Neuronal stem cell (in vitro differentiated cells): ENCODE measurements at places on chromosomes 1 and 21.

GRCh38 chr21:46100426-46100825 lies 2.5 kb downstream of the COL6A2 start:
- no peak overlapping the region for H3K4me3 ChIP-seq
- H3K4me1 ChIP-seq: no peaks in the 10 kb centered on the region
- H3K27me3 ChIP-seq: peaks cover 48% of the 10 kb centered on the region
- H3K36me3 ChIP-seq: no peaks in the 10 kb centered on the region
- DNase-seq: no peak

DNA sequence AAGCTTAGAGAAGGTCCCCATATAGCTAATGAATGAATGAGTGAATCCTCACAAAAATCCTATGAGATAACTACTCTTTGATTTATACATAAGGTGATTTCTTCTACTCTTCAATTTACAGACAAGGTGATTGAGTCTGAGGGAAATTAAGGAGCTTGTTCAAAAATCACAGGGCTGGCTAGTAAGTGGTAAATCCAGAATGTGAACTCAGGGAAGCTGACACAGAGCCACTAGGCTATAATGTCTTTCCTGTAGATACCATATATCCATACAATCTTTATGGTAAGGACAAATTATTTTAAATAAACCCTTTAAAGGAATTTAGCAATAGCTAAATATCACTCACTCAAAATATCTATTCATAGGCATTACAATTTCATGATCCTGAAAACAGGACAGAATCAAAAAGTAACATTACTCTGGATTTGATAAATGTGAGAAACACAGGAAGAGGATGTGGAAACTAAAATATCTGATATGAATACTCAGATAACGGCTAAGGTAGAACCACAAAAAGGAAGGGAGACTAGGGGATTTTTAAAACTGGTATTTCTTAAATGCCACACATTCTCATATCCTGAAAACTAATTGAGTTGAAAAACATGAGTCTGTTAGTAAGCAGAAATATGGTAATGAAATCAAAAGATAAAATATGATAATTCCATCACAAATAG lies 108.2 kb downstream of the NBPF12 start:
- DNase-seq: no peak
- no peaks in the 10 kb centered on the region for H3K4me1 ChIP-seq
- H3K36me3 ChIP-seq: no peaks in the 10 kb centered on the region
- no peak overlapping the region for H3K4me3 ChIP-seq
- peaks cover 2% of the 10 kb centered on the region for H3K27me3 ChIP-seq

DNA sequence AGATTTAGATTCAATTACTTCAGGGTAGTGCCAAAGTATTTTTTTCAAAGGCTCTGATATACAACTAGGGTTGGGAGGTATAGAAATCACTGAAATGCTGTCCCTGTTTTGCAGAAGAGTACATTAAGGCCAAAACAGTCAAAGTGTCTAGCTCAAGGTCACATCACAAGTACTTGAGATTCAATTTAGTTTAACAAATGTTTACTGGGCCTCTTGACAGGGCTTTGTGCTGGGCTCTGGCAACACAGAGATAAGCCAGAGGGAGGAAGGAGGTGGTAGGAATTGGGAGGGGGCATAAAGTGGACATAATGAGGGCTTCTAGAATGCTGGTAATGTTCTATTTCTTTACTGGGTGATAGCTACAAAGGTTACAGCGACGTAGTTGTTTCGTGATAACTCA lies 2.3 kb upstream of the SLC9A1 start:
- DNase-seq: no peak
- H3K27ac ChIP-seq: no peak overlapping the region
- no peaks in the 10 kb centered on the region for H3K27me3 ChIP-seq

DNA sequence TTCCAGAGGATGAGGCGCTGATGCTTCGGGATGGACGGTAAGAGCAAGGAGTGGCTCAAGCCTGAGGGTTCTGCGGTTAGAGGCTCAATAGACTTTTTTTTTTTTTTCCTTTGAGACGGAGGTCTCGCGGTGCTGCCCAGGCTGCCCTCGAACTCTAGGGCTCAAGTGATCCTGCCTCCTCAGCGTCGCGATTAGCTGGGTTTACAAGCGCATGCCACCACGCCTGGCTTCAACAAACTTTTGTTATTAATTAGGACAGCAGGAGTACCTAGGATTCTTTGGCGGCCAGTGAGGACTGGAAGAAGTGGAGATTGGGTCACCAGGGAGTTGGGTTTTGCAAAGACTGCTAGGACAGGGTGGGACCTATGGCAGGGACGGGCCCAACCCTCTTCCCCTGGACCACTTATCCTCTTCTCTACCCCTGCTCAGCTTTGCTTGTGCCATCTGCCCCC lies 587 bp downstream of the SCNM1 start:
- no peak overlapping the region for H3K27ac ChIP-seq
- DNase-seq: no peak
- H3K27me3 ChIP-seq: no peaks in the 10 kb centered on the region
- H3K36me3 ChIP-seq: peaks cover 23% of the 10 kb centered on the region
- peaks cover 9% of the 10 kb centered on the region for H3K4me1 ChIP-seq

- H3K4me1 ChIP-seq: peaks cover 18% of the 10 kb centered on the region
- H3K27ac ChIP-seq: no peak overlapping the region
- H3K36me3 ChIP-seq: peaks cover 2% of the 10 kb centered on the region
- H3K4me3 ChIP-seq: peak overlapping the region; percentile 14
These were observed 2.4 kb downstream of the SH2D5 start for GRCh38 chr1:20729990-20730689.

- H3K36me3 ChIP-seq: peaks cover 16% of the 10 kb centered on the region
- no peaks in the 10 kb centered on the region for H3K27me3 ChIP-seq
These were observed 5.8 kb upstream of the MAGOH start for GRCh38 chr1:53244141-53244540.

DNA sequence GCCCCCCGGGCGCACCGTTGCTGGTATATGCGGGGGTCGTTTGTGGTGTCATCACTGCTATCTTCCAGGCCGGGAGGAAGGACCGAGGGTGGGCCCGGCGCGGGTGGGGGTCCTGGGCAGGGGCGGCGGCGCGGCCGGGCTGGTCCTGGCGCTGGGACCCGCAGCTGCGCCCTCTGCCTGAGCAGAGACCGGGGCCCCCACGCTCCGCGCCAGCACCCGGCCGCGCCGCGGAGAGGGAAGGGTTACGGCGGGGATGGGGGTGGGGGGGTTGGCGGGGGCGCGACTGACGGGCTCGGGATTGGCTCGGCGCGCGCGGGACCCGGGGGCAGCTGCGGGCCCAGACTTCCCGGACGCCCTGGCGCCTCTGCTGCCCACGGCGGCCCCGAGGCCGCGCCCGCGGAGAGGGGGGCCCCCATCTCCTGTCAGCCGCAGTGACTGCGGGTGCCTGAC lies 13.8 kb upstream of the SAMD11 start:
- DNase-seq: no peak
- no peaks in the 10 kb centered on the region for H3K4me1 ChIP-seq
- H3K4me3 ChIP-seq: no peak overlapping the region
- H3K27me3 ChIP-seq: peaks cover 19% of the 10 kb centered on the region
- H3K27ac ChIP-seq: no peak overlapping the region
- peaks cover 11% of the 10 kb centered on the region for H3K36me3 ChIP-seq

DNA sequence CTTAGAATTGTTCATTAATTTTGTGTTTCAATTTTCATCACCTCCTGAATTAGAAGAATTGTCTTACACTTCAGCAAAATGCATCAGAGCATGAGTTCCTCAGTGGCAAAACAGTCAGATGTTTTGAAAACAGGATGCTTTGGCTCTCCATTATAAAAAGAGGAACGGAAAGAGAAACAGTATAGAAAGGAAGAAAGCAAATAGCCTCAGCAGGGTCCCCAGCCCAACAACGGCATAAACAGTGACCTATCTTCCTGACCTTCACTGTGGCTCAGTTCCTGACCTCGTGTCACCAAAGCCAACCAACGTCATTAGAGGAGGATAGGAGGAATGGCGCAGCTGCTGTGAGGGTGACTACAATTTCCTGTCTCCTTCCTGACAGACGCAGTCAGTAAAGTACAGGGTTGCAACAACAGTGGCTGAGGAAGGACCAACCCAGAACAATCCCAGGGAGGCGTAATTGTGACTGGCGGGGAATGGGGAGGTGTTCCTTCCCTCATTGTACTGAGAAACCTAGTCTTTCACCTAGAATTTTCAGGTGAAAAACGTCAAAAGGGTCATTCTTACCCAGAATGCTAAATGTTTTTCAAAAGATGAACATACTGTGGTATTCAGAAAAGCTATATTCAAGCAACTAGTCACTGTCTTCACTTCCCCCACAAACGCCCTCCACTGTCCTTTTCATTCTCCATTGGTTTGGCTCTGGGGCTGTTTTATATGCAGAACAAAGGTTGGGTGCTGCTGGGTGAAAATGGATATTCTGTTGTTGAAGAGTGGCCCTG lies 197.9 kb upstream of the SGIP1 start:
- H3K36me3 ChIP-seq: peaks cover 30% of the 10 kb centered on the region
- H3K4me3 ChIP-seq: peak overlapping the region; percentile 55
- H3K27me3 ChIP-seq: no peaks in the 10 kb centered on the region
- peaks cover 18% of the 10 kb centered on the region for H3K4me1 ChIP-seq

GRCh38 chr1:113918243-113918642 lies 10.9 kb upstream of the HIPK1 start:
- no peak for DNase-seq
- no peak overlapping the region for H3K4me3 ChIP-seq
- H3K27me3 ChIP-seq: no peaks in the 10 kb centered on the region
- peaks cover 4% of the 10 kb centered on the region for H3K4me1 ChIP-seq

- DNase-seq: no peak
- no peaks in the 10 kb centered on the region for H3K27me3 ChIP-seq
- H3K36me3 ChIP-seq: no peaks in the 10 kb centered on the region
- no peak overlapping the region for H3K27ac ChIP-seq
- no peak overlapping the region for H3K4me3 ChIP-seq
These were observed 124.6 kb downstream of the GABPA start for GRCh38 chr21:25859235-25859929.

DNA sequence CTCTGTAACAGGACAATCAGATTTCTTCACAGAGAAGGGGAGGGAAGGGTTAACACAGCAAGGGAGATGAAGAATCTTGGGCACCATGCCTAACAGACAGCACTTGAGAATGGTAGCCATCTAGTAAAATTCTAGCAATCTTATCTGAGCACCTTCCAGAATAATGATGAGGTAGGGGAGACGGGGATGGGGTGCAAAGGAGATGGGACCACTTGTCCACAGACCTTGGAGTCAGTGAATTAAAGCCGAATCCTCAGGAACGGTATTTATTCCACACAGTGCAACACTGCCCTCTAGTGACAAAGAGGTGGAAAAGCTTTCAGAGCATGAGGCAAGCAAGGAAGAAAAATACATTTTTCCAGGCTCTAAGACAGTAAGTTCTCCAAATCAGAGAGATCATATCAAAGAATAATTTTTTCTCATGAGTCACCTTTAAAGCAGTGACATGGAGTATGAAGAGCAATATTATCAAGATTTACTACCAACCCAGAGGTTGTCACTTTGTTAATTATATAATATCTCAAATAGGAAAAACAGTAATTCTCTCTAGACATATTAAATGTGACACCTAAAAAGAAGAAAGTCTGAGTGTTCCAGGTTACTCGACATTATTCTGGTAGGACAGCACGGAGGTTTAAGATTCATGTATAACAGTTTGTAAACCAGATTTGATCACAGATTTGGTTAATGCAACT lies 43.3 kb upstream of the LPAR3 start:
- no peak overlapping the region for H3K27ac ChIP-seq
- no peaks in the 10 kb centered on the region for H3K27me3 ChIP-seq
- H3K4me3 ChIP-seq: no peak overlapping the region
- no peaks in the 10 kb centered on the region for H3K4me1 ChIP-seq

GRCh38 chr1:108961198-108961597 lies 2.1 kb downstream of the CLCC1 start:
- DNase-seq: no peak
- H3K27me3 ChIP-seq: no peaks in the 10 kb centered on the region
- no peaks in the 10 kb centered on the region for H3K4me1 ChIP-seq
- H3K4me3 ChIP-seq: no peak overlapping the region

DNA sequence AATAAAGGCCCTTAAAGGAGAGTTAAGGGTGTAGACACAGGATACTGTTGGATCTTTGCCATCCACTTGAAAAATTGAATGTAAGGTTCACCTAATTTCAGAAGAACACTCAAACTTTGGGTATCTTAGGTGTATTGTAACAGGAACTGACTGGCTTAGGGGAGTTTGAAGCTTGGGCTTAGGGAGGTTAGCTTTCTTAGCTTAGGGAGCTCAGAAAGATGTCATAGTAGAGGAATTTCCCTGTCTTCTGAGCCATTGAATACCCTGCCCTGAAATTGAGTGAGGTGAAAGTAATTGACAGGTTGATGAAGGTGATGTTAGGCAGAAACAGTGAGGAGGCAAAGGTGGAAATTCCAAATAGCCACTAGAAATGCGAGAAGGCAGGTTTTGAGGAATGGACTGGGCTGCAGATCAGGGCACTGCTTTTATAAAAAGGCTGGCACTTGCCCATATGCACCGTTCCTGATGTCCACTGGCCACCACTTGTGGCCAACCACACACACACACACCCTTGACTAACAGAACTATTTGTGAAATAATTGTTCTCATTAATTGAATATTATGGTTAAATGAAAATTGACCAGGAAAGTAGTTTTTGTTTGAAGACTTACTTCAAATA lies 16.5 kb downstream of the BACH1 start:
- DNase-seq: no peak
- H3K4me1 ChIP-seq: peaks cover 2% of the 10 kb centered on the region
- H3K27me3 ChIP-seq: no peaks in the 10 kb centered on the region
- no peaks in the 10 kb centered on the region for H3K36me3 ChIP-seq
- no peak overlapping the region for H3K27ac ChIP-seq

GRCh38 chr1:36981771-36982622 lies 52.3 kb downstream of the GRIK3 start:
- DNase-seq: no peak
- no peaks in the 10 kb centered on the region for H3K36me3 ChIP-seq
- no peaks in the 10 kb centered on the region for H3K4me1 ChIP-seq
- peaks cover 2% of the 10 kb centered on the region for H3K27me3 ChIP-seq

GRCh38 chr1:217275655-217276398 lies 355.1 kb downstream of the GPATCH2 start:
- DNase-seq: no peak
- no peak overlapping the region for H3K27ac ChIP-seq
- no peaks in the 10 kb centered on the region for H3K4me1 ChIP-seq
- H3K4me3 ChIP-seq: no peak overlapping the region
- H3K36me3 ChIP-seq: no peaks in the 10 kb centered on the region

- DNase-seq: no peak
- no peak overlapping the region for H3K27ac ChIP-seq
- peaks cover 1% of the 10 kb centered on the region for H3K36me3 ChIP-seq
- H3K4me3 ChIP-seq: no peak overlapping the region
These were observed 2.1 kb downstream of the BCAR3 start for GRCh38 chr1:93679546-93679945.

DNA sequence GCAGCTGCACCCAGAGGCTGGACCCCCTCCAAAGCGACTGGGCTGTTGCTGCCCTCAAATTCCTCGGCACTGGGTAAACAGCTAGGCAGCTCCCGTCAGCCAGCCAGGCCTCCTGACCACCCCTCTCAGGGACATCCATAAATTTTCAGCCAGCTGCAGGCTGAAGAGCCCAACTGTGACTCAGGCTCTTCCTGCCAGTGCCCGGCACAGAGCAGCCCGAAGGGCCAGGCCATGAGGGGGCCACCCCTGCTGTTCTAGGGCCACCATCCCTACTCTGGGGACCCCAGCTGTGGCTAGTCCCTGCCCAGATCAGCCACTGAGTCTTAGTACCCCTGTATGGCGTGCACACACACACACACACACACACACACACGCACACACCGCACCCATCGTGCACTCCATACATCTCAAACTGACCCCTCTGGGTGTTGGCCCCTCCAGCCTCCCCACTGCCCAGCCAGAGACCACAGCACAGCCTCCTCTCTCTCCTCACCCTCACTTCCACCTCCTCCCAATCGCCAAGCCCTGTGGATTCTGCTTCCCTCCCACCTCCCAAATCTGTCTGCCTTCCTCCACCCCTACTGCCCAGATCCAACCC lies 6.2 kb upstream of the LAPTM5 start:
- no peak overlapping the region for H3K27ac ChIP-seq
- H3K36me3 ChIP-seq: no peaks in the 10 kb centered on the region
- no peak for DNase-seq
- no peaks in the 10 kb centered on the region for H3K27me3 ChIP-seq
- peaks cover 14% of the 10 kb centered on the region for H3K4me1 ChIP-seq
- H3K4me3 ChIP-seq: no peak overlapping the region
